Stimulated activated CD8-positive, alpha-beta memory T cell treated with anti-CD3 and anti-CD28 coated beads, Interleukin-7, amount 100 ng/mL, for 24 hours (primary cell): ENCODE measurements at places on chromosomes 1 and 21.

DNA sequence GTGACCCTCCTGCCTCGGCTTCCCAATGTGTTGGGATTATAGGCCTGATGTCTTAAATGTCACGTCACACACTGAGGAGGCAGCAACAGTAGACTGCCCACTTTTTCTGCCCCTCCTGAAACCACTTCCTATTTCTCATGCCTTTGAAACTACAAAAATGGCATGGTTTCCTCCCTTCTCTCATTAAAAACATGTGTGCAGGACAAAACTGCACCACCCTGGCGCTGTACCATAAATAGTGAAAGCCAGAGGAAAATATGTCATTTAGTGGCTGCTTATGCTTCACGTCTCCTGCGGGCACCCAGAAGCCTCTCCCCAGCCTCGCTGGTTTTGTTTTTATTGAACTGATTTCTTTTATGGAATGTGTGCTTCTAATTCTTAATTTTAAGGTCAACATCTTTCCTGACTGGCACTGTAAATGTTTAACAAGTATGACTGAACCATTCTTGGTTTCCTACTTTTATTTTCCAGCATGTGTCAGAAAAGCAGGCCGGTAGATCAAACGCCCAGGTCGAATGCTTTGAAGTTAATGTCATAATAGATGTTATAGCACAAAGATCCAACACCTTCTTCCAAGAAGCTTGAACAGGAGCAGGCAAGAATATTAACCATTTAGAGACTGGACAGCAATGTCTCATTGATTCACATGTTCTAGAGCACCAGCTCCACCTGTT, 59.6 kb upstream of the C1orf87 start:
- DNase-seq, result no peak

GRCh38 chr1:109611308-109611990, 8.0 kb downstream of the GNAT2 start:
- no peak for DNase-seq

DNA sequence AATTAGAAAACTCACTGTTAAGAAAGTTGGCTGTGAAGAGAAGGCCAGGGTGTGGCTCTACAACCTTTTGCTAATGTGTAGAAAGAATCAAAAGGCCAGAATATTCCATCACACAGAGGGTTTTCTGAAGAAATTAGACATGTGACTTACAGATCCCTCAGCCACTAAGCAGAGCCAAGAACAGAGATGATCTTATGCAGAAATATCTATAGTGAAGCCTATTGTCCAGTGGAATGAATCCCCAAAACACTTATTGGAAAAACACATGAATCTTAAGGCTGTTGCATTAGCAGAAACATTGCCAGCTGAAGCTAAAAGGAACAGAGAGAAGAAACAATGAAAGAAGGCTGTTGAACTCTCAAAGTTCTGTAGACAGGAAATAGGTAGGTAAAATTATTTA, 979.2 kb downstream of the MRPL39 start:
- DNase-seq, result no peak

DNA sequence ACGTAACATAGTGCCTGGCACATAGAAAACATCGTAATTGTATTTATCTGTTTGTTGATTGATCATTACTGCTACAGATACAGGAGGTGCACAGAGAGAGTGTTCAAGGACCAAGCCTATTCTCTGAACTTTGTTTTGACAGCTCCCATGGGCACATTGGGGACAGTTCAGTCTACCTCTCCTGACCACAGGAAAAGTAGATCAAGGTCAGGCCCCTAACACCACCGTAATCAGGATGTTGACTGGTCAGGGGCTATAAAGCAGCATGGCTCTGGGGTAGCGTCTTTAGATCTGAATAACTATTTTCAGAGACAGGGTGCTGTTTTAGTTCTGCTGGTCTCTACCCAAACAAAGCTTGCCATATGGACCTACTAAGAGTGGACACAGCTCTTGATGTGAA, 223.1 kb upstream of the IRF2BP2 start:
- no peak for DNase-seq

GRCh38 chr1:6461051-6461530, 4.9 kb downstream of the TNFRSF25 start:
- no peak for DNase-seq

DNA sequence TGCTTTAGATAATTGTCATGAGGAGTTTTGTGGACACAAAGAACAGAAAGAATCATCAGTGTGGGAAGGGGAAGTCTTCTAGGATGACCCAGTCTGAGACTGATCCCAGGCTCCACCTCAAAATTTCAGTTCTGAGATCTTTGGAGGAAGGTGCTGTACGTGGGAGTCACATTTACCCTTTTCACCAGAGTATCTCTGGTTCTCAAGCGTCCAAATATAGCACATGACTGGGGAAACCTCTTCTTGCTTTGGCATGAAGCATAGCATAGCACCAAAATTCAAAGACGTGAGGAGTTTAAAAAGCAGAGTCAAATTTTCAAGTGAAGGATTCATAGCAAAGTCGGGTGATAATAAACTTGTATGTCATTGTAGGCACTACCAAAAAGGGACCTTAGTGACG, 96.5 kb downstream of the LRRC53 start:
- no peak for DNase-seq
